ENCODE measurements at places on chromosomes 13 and 19.

GRCh38 chr13:67518785-67519184, 288.6 kb upstream of the PCDH9 start:
- no peak for DNase-seq

GRCh38 chr19:42092350-42092749, 16.4 kb downstream of the ZNF574 start:
- DNase-seq, result no peak

DNA sequence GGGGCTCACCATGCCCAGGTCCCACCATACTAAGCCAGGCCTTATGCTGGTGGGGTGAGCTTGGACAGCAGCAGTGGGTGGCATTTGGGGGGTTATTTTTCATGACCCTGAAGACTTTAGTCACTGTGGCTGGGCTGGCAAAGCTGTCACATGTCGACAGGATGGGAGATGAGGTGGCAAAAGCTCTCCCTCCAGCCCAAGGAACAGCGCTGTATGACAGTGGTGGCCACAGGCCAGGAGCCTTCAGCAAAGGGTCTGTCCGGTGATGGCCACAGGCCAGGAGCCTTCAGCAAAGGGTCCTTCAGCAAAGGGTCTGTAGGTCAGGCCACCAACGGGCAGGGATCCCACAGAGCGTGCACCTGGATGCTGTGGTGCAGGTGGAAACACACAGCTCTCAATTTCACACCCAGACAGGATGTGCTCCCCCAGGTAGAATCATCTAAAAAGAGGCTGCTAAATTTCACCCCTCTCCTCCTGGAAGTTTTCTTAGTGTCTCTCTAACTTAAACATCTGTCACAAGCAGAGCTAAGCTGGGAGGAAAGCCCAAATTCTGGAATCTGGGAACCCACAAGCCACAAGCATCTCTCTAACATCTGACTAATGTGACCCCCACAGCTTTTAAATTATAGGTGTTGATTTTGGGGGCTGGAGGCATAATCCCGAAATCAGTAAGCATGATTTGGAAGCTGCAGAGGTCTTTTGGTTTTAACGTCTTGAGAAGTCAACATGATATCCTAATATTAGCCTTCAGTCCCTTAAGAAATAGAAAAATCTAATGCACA, 23.0 kb downstream of the COL4A1 start:
- DNase-seq, result no peak

- no peak for DNase-seq
These were observed 322.8 kb upstream of the EDNRB start for GRCh38 chr13:78241278-78241919.

DNA sequence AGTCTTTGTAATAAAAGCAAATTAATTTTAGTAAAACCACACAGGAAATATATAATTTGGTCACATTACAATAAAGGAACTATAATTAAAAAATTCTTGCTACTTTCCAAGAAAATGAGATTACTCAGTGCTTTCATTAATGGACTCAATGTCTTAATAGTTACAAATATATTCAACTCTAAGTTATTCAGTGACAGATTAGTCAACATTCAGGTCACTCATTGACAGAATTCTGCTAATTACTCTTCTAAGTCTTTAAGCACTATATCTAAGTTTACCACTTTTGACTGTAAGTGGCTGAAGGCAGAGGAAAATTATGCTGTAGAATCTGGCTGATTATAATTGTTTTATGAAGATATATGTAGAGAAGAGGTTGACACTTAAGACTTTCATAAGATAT, 1365.0 kb downstream of the EFNB2 start:
- no peak for DNase-seq
